RPMI7951 (cell line): ENCODE measurements at places on chromosomes 11 and 22. TPM values are rescaled to one million over a fixed set of nuclear protein-coding genes. Genes with fewer than 3 reads are reported as not detected.

- peak; percentile 81 for DNase-seq
Measured at GRCh38 chr11:102186551-102187191, 76.4 kb downstream of the YAP1 start.

- DNase-seq, result no peak
Measured at GRCh38 chr22:48666620-48667019, 1161.1 kb downstream of the BRD1 start.

MS4A15 gene
- total RNA-seq, result not detected in 2 replicates

NXPE2 gene
- total RNA-seq, result 0.12 and 0.39 TPM in 2 replicates

EP300 gene
- total RNA-seq, result 24.0 and 27.3 TPM in 2 replicates
